ENCODE measurements at places on chromosomes 7 and 10.

GRCh38 chr7:101814081-101814990 is 3.1 kb upstream of the CUX1 start:
- no peak for DNase-seq

GRCh38 chr10:110358869-110359629 is 54.3 kb upstream of the SMNDC1 start:
- DNase-seq, result no peak

- DNase-seq, result no peak
These were observed 68.5 kb downstream of the NPTX2 start for GRCh38 chr7:98685541-98685940.

GRCh38 chr7:135508883-135509588 is 866 bp downstream of the CNOT4 start:
- DNase-seq, result no peak

- no peak for DNase-seq
These were observed 45.5 kb downstream of the THNSL1 start for GRCh38 chr10:25061711-25062449.

DNA sequence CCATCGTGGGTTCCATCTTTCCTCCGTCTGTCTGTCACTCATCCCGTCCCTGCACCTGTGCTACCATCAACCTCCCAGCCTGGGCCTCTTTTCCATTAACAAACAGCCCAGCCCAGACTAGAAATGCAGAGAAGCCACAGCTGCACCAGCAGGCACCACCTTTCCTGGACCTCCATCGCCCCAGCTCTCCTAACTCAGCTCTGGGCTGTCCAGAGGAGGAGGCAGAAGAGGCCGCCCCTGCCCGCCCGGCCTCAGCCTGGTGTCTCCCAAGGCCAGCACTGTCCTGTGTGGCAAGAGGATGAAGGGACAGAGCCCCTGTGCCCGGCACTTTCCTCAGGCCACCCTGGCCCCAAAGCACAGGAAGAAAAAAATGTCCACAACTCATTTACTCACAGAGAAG is 225.6 kb downstream of the PTPRN2 start:
- DNase-seq, result no peak

DNA sequence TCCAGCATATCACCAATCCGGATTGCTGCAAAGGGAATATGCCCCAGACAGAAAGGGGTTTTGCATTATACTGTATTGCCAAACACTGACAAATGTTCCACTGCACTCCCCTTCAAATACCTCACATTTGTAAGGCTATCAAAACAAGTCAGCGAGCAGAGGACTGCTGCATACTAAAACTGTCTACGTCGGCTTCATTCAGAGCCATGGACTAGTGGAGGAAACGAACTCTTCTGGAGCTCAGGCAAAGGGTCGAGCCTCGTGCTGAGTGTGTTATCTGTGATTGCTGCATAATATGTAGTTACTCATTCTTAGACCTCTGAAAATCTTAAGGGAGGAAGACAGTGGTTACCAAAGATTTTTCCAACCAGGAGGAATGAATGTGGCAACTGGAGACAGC is 200.2 kb downstream of the DYNC1I1 start:
- no peak for DNase-seq

GRCh38 chr10:101238732-101239105 is 9.5 kb upstream of the LBX1 start:
- DNase-seq, result no peak

DNA sequence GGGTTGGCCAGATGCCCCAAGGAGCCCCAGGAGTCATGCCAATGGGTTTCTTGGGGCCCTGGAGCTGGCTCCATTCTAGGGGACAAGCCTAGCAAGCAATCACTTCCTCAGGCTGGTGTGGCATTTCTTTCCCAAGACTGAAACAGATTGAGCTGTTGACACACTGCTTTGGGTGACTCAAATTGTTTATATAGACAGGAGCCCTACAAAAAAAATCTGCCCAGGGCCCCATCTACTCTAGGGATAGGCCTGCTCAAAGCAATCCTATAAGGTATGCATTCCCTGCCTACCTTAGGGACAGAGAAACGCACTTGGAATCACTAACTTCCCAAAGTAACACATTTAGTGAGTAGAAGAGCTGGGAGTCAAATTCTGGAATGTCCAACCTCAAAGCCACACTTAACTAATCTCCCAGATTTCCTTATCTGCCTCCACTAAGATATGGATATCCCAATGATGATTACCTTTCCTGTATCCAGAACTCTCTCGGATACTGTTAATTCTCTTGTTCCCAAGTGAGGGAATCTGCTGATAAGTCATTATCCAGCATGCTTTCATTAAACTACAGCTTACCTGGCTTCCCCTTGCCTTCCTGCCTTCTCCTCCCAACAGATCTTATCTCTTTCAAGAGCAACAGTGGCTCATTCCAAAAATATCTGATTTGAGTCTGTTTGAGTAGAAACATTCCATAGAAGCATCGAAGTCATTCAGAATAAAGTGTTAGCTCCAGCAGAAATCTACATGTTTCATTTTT is 3.1 kb downstream of the ABLIM1 start:
- DNase-seq, result no peak

- DNase-seq, result no peak
These were observed 133.2 kb upstream of the SVIL start for GRCh38 chr10:29767968-29768367.

DNA sequence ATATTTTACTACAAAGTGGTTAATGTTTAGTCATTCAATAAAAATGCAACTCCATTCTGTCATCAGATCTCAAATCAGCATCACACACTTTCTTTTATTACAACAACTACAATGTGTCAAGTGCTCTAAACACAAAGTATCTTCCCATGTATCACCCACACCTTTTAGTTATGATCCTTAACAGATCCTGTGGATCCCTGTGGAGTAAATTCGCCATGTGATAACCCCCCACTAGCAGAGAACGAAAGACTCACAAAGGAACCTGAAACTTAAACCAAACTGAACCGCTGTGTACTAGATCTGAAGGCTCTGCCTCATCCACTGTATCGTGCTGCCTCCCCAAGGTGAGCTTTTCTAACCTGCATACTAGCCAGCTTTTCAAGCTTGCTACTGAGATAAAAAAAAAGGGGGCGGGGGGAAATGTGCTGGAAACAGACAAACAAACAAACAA is 1.7 kb downstream of the DPY19L1 start:
- DNase-seq, result no peak

DNA sequence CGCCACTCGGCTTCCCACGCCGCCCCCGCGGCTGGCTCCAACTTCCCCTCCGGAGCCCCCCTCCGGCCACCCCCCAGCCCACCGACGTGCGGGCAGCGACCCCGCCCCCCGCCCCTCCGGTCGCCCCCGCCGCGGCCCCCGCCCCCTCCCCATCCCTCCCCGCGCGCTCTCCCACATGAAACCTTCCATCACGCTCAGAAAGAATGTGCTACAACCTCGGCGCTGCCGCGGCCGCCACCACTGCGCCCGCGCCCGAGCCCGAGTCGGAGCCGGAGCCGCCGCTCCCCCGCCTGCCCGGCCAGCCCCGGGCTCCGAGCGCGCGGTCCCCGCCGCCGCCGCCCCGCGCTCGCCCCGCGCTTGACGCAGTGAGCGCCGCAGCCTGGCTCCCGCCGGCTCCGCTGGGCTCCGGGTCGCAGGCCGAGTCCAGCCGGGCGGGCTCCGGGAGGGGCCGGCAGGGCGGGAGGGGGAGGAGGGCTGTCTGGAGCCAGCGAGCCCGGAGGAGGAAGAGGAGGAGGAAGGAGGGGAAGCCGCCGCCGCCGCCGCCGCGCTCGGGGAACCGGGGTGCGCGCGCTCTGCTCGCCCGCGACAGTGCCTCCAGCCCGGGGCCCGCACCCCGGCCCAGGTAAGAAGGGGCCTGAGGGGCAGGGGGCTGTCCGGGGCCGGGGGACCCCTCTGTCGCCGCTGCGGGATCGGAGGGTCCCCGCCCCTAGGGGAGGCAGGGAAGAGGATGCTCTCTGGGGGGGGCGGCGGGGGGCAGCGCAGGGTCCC is 4.3 kb upstream of the ELFN1 start:
- DNase-seq, result no peak

GRCh38 chr10:70232155-70232858 is 922 bp downstream of the PPA1 start:
- DNase-seq, result peak; percentile 24

GRCh38 chr7:24733414-24734060 is 23.7 kb downstream of the GSDME start:
- DNase-seq, result no peak

- no peak for DNase-seq
These were observed 86.6 kb downstream of the ITGB8 start for GRCh38 chr7:20417260-20417659.

Data from stimulated activated CD8-positive, alpha-beta memory T cell treated with anti-CD3 and anti-CD28 coated beads, Interleukin-4, amount 100 ng/mL, for 4 hours (primary cell).